ENCODE measurements at places on chromosomes 12 and 14. TPM values are rescaled to one million over a fixed set of nuclear protein-coding genes. Genes with fewer than 3 reads are reported as not detected.

DNA sequence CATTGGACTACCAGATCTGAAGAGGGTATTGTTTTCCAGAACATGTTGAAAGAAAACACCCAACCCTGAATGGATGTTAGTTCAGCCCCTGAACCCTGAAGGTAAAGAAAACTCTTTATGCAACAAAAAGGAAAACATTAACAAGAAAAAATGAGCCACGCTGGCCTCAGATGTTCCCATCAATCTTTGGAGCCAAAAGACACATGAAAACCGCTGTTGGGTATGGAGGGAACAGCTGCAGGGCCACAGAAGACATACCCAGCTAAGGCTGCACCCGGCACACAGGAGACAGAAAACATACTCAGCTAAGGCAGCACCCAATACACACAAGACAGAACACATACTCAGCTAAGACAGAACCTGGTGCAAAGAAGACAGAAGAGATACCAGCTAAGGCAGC lies 51.3 kb upstream of the GALNT9 start:
- no peaks in the 10 kb centered on the region for H3K4me1 ChIP-seq
- no peaks in the 10 kb centered on the region for H3K36me3 ChIP-seq
- DNase-seq = no peak
- H3K27me3 ChIP-seq = peaks cover 19% of the 10 kb centered on the region

- no peaks in the 10 kb centered on the region for H3K27me3 ChIP-seq
- H3K36me3 ChIP-seq = no peaks in the 10 kb centered on the region
- DNase-seq = peak; percentile 97
- peaks cover 18% of the 10 kb centered on the region for H3K4me1 ChIP-seq
- H3K4me3 ChIP-seq = no peak overlapping the region
Measured at GRCh38 chr12:75954041-75954440, 77.5 kb downstream of the PHLDA1 start.

GRCh38 chr14:61472801-61473376 lies 151.5 kb downstream of the PRKCH start:
- H3K27ac ChIP-seq = peak overlapping the region; percentile 93
- H3K27me3 ChIP-seq = no peaks in the 10 kb centered on the region

DNA sequence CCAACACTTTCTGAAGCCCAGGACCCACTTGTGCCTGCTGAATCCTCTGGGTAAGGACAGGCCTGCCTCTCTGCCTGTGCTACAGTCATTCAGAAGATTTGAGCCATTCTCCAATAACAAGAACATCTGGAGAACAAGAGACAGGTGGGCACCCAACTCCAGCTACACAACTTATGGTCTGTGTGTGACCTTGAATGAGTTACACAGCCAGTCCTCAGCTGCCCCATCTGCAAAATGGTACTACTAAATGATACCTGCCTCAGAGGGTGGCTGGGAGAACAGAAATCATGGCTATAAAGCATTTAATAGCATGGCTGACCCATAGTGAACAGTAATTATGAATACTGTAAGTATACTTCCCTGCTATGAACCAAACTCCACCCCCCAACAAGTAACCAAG lies 4.2 kb downstream of the CKAP4 start:
- no peak overlapping the region for H3K27ac ChIP-seq
- DNase-seq = no peak
- peaks cover 38% of the 10 kb centered on the region for H3K36me3 ChIP-seq
- H3K4me3 ChIP-seq = no peak overlapping the region

DNA sequence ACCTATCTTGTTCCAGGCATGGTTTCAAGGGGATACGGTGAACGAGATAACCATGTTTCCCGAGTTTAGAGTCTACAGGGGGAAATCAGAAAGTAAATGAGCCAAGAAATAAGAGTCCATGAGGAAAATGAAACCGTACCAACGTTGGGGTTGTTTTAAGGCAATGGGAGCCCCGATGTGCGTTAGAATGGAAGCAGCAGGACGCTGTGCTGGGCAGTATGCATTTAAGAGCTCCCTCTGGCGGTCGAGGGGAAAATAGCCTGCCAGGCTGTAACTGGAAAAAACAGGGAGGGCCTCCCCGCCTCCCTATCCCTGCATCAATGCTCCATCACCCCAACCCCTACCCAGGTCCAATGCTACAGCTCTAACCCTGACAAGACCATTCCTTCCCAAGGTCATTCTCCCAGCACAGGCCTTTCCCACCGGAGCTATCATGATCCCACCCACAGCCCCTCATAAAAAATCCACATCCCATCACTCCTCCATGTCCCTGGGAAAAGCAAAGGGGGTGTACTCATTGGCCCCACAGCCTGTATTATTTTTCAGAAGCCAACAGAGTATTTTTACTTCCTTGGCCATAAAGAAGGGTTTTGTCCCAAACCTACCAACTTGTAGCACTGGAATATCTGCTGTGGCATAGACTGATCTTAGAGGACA lies 226.3 kb upstream of the NOS1 start:
- no peak for DNase-seq
- no peaks in the 10 kb centered on the region for H3K4me1 ChIP-seq
- no peaks in the 10 kb centered on the region for H3K36me3 ChIP-seq
- no peak overlapping the region for H3K4me3 ChIP-seq

DNA sequence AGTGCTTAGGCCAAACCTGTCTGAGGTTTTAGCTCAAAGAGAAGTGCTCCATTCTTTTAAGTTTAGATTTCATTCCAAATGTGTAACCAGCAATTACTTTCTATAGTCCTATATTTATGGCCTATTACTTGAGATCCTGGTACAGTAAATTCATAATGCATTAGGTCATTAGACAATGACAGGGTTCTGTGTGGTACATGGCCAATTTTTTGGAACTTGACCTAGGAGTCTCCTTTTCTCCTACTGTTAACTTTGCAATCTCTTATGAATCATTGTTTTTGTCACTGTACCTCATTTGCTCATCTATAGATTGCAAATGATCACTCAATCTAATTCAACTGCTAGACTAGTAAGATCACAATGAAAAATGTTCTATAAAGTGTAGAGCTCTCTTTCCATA lies 136.7 kb downstream of the PDE3A start:
- H3K36me3 ChIP-seq = no peaks in the 10 kb centered on the region
- no peak overlapping the region for H3K4me3 ChIP-seq
- peaks cover 6% of the 10 kb centered on the region for H3K4me1 ChIP-seq
- DNase-seq = peak; percentile 21

- H3K36me3 ChIP-seq = no peaks in the 10 kb centered on the region
- H3K27me3 ChIP-seq = no peaks in the 10 kb centered on the region
- no peak overlapping the region for H3K27ac ChIP-seq
- H3K4me1 ChIP-seq = no peaks in the 10 kb centered on the region
Measured at GRCh38 chr12:85733984-85734383, 102.2 kb downstream of the RASSF9 start.

GRCh38 chr12:52248541-52249461 lies 15.8 kb downstream of the KRT7 start:
- no peak overlapping the region for H3K27ac ChIP-seq
- no peak for DNase-seq
- H3K4me3 ChIP-seq = no peak overlapping the region
- peaks cover 19% of the 10 kb centered on the region for H3K4me1 ChIP-seq

- peaks cover 9% of the 10 kb centered on the region for H3K27me3 ChIP-seq
- H3K27ac ChIP-seq = no peak overlapping the region
- DNase-seq = no peak
- 0 out of 2 replicates have a peak, but pooled peaks cover 2% of the 10 kb centered on the region for H3K4me1 ChIP-seq
- no peak overlapping the region for H3K4me3 ChIP-seq
Measured at GRCh38 chr12:52828591-52829021, 5.5 kb downstream of the KRT79 start.

GRCh38 chr12:58967561-58967960 lies 47.3 kb upstream of the LRIG3 start:
- H3K4me3 ChIP-seq = no peak overlapping the region
- H3K27me3 ChIP-seq = no peaks in the 10 kb centered on the region
- DNase-seq = peak; percentile 59
- H3K4me1 ChIP-seq = peaks cover 4% of the 10 kb centered on the region
- H3K36me3 ChIP-seq = no peaks in the 10 kb centered on the region

DNA sequence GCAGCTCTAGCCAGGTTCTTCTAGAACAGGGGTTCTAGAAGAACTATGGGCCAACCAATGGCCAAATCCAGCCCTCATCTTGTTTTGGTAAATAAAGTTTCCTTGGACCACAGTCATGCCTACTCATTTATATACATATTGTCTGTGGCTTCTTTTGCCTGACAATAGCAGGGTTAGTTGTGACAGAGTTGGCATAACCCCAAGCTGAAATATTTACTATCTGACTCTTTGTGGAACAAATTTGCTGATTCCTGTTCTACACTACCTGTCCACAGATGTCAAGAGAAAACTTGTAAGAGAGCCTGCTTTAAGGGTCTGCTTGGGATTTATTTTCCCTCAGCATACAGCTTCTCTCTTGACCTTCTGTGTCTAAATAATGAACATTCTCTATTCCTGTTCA lies 289.0 kb downstream of the KSR2 start:
- H3K4me1 ChIP-seq = no peaks in the 10 kb centered on the region
- H3K27ac ChIP-seq = no peak overlapping the region
- no peaks in the 10 kb centered on the region for H3K36me3 ChIP-seq
- no peak overlapping the region for H3K4me3 ChIP-seq
- H3K27me3 ChIP-seq = no peaks in the 10 kb centered on the region

DNA sequence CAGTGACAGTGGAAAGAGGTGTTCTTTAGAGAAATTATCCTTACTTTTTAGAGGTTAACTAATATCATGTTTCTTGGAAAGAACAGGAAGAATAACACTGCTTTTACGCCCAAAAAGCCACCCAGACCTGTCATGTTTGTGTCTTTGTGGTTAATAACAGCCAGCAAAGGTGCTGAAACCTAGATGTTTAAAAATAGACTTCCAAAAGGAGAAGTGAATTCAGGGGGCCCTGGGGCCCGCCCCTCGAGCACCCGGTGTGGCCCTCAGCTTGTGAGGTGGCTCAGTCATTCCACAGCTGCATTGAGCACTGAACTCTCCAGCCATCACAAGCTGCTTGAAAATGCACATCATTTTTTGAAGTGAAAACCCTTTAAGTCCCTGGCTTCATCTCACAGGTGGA lies 20.8 kb upstream of the AMN start:
- H3K36me3 ChIP-seq = peaks cover 28% of the 10 kb centered on the region
- DNase-seq = no peak
- no peak overlapping the region for H3K27ac ChIP-seq
- H3K4me3 ChIP-seq = no peak overlapping the region
- no peaks in the 10 kb centered on the region for H3K27me3 ChIP-seq

GRCh38 chr12:92408072-92408900 lies 262.6 kb upstream of the BTG1 start:
- H3K4me3 ChIP-seq = no peak overlapping the region
- H3K27me3 ChIP-seq = peaks cover 2% of the 10 kb centered on the region
- no peak overlapping the region for H3K27ac ChIP-seq
- DNase-seq = no peak

GRCh38 chr12:59191372-59191771 lies 271.1 kb upstream of the LRIG3 start:
- H3K36me3 ChIP-seq = no peaks in the 10 kb centered on the region
- H3K27ac ChIP-seq = no peak overlapping the region
- no peak for DNase-seq
- no peaks in the 10 kb centered on the region for H3K4me1 ChIP-seq
- no peaks in the 10 kb centered on the region for H3K27me3 ChIP-seq

DNA sequence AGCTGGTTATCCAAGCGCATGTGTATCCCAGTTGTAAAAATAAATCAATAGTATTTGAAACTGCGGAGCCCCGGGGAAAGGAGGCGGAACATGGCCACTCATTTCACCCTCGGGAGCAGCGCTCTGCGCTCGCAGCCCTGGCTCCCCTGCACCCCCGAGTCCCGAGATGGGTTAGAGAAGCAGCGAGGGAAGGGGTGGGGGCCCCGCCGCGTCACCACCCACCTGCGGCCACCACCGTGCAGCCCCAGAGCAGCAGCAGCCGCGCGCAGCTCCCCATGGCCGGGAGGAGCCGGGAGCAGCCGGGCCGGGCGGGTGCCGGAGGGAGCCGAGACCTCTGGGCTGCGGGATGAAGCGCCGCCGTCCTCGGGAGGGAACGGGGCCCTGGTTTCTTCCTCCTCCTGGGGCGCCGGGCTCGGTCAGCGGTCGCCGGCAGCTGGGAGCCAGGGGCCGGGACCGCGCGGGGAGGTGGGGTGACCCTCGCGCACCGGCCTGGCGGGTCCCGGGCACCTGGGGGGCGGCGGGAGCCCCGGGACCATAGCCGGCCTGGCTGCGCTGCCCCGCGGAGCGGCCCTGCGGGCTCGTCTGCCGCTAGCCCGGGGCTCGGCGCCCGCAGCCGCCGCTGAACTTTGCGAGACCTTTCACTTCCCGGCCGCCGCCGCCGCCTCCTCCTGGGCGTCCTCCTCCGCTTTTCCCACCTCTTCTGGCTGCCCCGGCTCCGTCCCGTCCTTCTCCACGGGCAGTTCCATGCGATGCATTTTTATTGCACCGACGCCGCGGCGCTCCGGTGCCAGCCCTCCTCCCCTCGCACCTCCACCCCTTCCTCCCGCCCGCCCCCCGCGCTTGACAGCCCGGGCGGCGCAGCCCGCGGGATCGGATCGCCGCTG lies at the start of gene NTN4:
TSS of gene NTN4 (minus strand) at position 732 of the 884 bp plus-strand sequence. CDS start at position 277, 455 bp downstream.
- H3K4me3 ChIP-seq = peak within 1 kb of the TSS; percentile 66
- peak; percentile 24 for DNase-seq
- peaks cover 15% of the 10 kb centered on the region for H3K4me1 ChIP-seq
- peak within 1 kb of the TSS; percentile 51 for H3K27ac ChIP-seq
- H3K36me3 ChIP-seq = peaks cover 10% of the 10 kb centered on the region
- H3K27me3 ChIP-seq = peaks cover 10% of the 10 kb centered on the region

DNA sequence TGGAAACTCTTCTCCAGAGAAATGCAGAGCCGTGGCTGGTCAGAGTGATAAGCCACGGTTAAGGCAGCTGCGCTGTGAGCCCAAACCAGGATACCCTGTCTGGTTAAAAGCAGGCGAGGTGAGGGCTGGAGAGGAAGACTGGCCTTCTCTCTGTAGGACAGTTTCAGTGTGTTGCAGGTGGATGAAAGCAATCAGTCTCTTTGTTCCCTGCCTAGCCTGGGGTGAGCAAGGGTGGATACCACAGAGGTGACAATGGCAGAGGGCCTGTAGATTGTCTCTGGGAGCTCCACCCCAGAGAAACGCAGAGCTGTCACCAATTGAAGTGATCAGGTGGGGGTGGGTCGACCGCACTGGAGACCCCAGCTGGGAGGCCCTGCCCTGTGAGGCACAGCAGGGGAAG lies 621.9 kb downstream of the LRFN5 start:
- H3K27me3 ChIP-seq = no peaks in the 10 kb centered on the region
- H3K27ac ChIP-seq = no peak overlapping the region
- H3K4me3 ChIP-seq = no peak overlapping the region
- H3K4me1 ChIP-seq = no peaks in the 10 kb centered on the region

Gene SLCO1A2
- not detected for total RNA-seq

Gene IFNG-AS1
- total RNA-seq = not detected

Gene SPX
- under 0.01 TPM for total RNA-seq

Gene SPTB
- total RNA-seq = under 0.01 TPM
